ENCODE measurements at places on chromosomes 7 and 10.

DNA sequence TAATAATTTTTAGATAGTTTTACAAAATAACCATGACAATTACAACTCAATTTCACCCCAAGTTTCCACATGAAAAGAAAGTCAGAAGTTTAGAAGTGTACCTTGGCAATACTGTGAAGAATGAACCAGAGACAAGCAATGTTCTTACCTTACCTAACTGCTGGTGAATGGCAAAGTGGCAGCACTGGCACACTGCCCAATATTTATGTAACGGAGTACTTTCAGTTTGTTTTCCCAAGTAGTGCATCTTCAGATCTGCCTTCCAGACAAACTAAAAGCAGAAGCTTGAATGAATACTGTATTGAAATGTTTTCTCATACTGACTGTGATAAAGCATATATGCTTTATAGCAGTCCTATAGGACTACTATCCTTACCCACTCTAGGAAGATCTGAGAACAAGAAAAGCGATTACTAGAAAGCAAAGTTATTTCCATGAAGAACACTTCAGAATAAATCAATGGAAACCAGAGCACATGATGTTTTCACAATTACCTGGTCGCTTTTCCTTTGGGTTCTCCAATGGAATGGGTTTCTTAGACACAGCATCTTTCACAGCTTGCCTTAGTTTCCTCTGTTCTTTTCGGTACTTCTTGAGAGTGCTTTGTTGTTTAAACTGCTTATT is 1.5 kb downstream of the NOC3L start:
- DNase-seq = no peak

- DNase-seq = peak; percentile 93
Observed at GRCh38 chr7:1912593-1913465, 242.8 kb downstream of the ELFN1 start.

GRCh38 chr10:15814565-15814964 is 45.7 kb downstream of the MINDY3 start:
- no peak for DNase-seq

DNA sequence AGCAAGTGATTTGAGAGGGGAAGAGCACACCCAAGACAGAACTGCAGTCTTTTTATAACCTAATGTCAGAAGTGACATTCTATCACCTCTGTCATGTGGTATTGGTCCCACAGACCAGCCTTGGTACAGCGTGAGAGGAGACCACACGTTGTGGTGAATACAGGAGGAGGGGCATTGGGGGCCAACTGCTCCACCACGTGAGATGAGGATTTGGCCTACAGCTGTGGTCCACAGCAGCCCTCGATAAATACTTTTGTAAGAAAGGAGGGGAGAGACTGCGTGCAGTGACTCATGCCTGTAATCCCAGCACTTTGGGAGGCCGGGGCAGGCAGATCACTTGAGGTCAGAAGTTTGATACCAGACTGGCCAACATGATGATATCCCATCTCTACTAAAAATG is 243.1 kb downstream of the FGFR2 start:
- DNase-seq = no peak

DNA sequence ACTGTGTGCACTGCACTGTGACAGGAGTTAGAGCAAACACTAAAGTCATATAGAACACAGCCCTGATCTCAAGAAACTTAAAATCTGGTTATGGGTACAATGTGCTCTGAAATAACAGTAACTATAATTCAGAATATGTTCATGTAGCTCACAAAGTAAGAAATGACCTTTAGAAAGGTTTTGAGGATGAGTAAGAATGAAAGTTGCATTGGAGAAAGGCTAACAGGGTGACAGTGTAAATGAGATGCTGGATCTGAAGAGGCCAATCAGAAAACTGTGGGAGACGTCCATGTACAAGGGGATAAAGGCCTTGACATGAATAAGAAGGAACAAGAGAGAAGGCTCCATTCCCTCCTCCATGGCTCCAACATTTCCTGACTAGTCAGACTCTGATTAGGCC is 124.7 kb downstream of the GRM3 start:
- DNase-seq = no peak

- no peak for DNase-seq
Observed at GRCh38 chr7:14125998-14126397, 136.5 kb upstream of the ETV1 start.

DNA sequence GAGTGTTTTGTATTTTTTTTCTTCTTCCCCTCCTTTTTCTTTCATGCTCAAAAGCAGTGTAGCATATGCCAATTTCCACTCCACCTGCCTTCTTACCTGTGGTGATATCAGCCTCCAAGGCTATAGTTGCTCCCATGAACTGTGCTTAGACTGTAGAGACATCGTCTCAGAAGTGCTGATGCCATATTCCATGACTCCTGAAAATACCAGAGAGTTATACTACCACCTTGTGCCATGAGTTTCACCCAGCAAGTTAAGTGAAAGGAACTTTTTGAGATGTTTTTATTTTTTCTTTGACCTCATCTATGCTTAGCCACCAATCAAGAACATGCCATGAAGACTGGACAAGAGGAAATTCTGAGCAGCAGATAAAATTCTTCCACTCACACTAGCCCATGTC is 142.8 kb upstream of the SEMA3E start:
- DNase-seq = no peak

GRCh38 chr7:114645451-114645850 is 230.8 kb downstream of the FOXP2 start:
- no peak for DNase-seq

DNA sequence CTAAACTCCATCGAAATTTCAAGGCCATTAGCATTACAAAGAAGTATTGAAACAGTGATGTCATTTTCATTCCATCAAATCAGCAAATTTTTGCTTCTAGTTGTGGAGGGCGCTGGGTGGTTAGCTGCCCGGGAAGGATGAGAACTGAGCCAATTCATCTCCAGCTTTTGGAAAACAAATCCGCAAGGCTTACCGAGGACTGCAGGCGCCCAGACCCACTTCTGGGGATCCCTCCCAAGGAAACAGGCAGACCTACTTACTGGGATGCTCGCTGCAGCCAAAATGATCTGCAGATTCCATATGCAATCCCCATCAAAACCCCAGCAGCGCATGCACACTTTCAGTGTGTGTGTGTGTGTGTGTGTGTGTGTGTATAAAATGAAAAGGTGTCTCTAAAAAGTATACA is 19.2 kb downstream of the TNRC18 start:
- no peak for DNase-seq

DNA sequence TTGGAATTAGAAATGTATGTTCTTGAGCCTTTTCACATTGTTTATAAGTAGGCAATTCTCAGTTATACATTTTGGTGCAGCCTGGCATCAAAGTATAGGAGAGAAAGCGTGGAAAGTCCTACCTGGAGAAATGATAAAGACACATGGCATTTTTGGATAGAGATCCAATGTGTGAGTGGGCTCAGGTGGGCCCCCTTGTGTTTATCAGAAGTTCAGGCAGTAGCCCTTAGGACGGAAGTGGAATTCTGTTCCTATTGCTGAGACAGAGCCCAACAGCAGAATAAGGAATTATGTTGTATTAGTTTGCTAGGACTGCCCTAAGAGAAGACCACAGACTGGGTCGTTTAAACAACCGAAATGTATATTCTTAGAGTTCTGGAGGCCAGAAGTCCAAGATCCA is 85.2 kb upstream of the AMPH start:
- DNase-seq = no peak

GRCh38 chr7:107441581-107442422 is 28.1 kb upstream of the GPR22 start:
- peak; percentile 58 for DNase-seq

DNA sequence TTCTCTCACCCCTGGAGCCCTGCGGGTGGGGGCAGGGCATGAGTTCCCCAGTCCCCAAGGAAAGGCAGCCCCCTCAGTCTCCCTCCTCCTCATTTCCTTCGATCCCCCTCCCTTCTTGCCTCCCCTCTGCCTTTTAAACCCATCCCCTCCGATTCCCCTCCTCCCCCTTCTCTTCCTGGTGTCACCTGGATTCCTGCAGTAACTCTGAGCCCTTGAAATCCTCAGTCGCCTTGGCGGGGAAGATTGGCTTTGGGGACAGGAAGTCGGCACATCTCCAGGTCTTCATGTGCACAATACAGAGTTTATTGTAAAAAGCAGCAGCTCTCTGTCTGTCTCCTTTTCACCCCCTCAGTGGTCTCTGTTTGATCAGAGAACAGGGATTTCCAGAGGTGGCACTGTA is 1.3 kb upstream of the MUC12 start:
- no peak for DNase-seq

GRCh38 chr7:6646465-6646864 is 9.3 kb downstream of the ZNF316 start:
- DNase-seq = no peak

- DNase-seq = no peak
Observed at GRCh38 chr10:7891634-7892033, 73.3 kb downstream of the TAF3 start.

- DNase-seq = no peak
Observed at GRCh38 chr7:35370687-35371086, 116.8 kb upstream of the TBX20 start.

DNA sequence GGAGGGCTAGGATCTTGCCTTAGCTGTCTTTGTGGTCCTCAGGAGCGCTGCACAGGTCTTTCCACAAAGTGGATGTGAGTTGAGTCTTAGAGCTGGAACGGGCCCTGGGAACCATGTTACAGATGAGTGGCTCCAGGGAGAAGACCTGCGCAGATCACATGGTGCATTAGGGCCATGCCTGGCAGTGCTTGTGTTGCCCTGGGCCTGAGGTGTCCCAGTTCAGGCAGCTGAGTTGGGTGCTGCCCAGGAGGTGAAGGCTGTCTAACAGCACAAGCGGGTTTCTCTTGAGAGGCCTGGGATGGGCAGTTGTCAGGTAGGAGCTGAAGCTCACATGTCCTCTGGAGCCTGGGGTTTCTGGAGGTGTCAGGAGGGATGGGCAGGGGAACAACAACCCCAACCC is 33.7 kb upstream of the ANKRD2 start:
- no peak for DNase-seq

GRCh38 chr10:71613261-71613777 is 106.3 kb downstream of the C10orf105 start:
- no peak for DNase-seq

DNA sequence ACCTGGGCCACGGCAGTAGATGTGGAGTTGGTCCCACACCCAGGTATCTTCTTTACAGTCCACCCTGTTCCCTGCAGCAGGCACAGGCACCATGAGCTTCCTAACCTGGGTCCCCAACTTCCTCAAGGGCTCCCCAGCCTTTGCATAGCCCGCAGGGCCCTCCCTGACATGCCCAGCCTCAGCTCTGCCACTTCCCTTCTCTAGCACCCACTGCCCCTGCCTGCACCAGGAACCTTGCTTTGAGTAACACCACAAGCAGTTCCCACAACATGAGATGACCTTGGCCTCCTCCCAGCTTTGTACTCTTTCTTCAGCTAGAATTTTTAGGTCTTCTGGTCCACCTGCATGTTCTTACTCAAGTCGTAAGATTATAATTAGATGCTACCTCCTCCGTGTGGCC is 92.2 kb upstream of the ZPBP start:
- no peak for DNase-seq

GRCh38 chr10:15486404-15486803 is 115.3 kb upstream of the FAM171A1 start:
- peak; percentile 90 for DNase-seq

GRCh38 chr7:3201306-3201705 is 99.7 kb upstream of the SDK1 start:
- no peak for DNase-seq

DNA sequence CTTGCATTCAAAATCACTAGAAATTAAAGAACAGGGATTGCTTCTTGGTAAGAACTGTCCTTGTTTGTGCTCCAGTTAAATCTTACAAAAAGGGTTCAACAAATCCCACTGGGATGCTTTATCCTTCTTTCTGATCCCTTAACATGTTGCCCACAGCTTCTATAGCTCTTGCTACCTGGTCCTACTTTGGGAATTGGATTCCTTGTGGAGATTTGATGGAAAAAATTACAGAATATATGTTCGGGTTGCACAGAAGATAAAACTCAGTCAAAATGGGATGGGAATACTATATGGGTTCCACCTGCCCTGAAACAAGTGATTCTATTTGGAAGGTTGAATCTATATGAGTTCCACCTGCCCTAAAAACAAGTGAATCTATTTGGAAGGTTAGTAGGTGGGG is at the start of gene OR2A25:
Gene OR2A25 (plus strand): TSS at position 301 of the 400 bp plus-strand sequence. CDS start 4,409 bp downstream, outside the sequence.
- no peak for DNase-seq

DNA sequence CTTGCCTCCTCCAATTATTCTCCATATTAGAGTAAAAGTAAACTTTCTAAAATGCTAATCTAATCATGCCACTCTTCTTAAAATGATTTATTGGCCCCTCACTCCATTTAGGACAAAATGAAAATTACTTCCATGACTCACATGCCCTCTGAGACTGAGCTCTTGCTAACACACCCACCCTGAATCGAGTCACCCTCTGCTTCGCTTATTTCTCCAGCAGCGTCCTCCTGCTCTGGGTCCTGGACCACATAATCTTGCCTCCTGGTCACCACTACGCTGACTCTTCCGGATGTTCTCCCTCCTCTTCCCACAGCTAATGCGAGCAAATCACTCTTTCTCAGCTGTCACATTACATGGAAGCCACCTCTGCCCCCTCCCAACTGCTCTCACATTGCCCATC is 384.0 kb upstream of the FZD8 start:
- no peak for DNase-seq

DNA sequence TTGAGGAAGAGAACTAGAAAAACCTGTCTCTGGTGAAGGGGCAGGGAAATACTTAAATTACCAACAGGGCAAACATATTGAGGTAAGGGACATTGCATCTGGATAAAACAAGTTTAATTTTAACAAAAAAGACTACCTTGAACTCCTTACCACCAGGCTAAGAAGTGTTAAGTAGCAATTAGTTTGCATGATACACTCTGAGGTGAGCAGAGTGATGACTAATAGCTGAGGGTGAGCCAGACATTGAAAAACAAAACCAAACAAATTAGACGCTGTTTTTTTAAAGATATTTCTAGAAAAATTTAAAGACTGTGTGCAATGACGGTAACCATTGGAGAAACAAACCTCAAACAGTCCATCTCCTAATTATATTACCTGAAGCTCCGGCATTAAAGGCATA is 105.9 kb downstream of the ANKRD7 start:
- DNase-seq = no peak

DNA sequence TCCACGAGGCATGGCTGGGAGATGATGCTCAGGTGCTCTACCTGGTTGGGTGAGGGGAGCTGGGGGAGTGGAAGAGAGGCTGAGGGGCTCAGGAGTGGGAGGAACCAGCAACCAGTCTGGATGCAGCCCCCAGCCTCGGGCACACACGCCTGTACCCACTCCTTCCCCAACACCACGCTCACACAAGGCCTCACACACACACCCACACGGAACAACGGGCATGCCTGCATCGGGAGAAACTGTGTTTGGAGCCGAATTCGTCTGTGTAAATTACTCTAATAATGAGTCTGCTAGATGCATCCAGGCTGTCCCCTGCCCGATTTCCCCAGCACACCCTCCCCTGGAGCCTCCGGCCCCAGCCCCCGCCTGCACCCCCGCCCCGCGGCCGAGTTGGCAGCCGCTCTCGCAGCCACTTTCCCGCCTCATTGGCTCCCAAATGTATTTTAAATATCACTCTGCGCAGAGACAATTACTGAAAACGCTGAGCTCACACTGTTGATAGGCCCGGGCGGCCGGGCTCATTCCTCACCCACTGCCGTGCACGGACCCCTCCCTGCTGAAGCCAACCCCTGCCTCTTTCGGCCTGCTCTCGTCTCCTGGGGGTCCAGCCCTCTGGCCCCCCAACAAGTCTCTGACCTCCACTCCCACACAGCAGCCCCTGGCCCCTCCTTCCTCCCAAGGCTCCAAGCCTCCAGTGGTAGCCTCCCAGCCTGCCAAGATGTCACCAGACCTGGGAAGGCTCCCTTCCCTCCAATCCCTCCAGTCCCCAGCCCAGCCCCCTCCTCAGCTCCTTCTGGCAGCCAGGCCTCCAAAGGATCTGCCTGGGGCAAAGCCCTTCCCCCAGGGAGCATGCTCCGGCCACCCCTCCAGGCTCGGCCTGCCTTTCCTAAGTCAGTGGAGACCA is 11.1 kb downstream of the H2BK1 start:
- no peak for DNase-seq

- no peak for DNase-seq
Observed at GRCh38 chr10:69934768-69935167, 117.9 kb upstream of the MACROH2A2 start.
